ENCODE measurements at places on chromosomes 5 and 9. TPM values are rescaled to one million over a fixed set of nuclear protein-coding genes. Genes with fewer than 3 reads are reported as not detected.
A peak's percentile ranks its signal among the peaks of the same experiment; 100 is the strongest.

TOMM5 gene
- 75.9 TPM for total RNA-seq

DNA sequence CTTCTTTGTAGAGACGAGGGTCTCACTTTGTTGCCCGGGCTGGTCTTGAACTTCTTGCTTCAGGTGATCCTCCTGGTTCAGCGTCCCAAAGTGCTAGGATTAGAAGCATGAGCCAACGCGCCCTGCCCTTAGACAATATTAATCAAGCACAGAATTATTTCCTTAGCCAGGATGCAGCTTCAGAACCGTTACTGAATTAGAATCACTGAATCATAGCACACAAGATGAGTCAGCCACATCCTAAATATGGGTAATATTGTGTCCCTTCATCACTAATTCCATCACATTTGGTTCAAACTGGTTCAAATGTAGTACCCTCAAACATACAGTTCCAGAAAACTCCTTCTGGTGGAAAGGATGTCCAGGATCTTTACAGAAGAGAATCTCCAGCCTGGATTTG lies 82.7 kb downstream of the BNC2 start:
- no peak for DNase-seq

GRCh38 chr9:115715666-115716065 lies 437.9 kb upstream of the PAPPA start:
- DNase-seq: peak; percentile 0

DNA sequence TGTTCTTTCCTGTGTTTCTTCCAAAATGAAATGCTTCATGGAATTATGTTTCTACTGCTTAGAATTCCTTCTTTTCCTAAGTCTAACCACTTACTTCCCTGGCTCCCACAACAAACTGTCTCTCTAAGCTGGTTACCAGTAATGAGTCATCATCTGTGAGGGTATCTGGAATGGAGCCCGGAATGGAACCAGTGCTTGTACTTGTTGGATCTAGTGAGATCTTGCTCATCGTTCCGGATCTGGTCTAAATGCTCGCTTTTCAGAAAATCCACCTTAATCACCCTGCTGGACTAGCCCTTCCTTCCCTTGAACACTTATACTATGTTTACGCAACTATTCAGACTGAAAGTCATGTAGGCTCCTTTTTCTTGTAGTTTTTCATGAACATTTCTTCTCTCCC lies 184.8 kb downstream of the PBX3 start:
- DNase-seq: peak; percentile 3

- no peak for DNase-seq
These were observed 1.1 kb downstream of the MVB12B start for GRCh38 chr9:126327714-126328185.

- no peak for DNase-seq
These were observed 372.1 kb downstream of the NTRK2 start for GRCh38 chr9:85041466-85042137.

DNA sequence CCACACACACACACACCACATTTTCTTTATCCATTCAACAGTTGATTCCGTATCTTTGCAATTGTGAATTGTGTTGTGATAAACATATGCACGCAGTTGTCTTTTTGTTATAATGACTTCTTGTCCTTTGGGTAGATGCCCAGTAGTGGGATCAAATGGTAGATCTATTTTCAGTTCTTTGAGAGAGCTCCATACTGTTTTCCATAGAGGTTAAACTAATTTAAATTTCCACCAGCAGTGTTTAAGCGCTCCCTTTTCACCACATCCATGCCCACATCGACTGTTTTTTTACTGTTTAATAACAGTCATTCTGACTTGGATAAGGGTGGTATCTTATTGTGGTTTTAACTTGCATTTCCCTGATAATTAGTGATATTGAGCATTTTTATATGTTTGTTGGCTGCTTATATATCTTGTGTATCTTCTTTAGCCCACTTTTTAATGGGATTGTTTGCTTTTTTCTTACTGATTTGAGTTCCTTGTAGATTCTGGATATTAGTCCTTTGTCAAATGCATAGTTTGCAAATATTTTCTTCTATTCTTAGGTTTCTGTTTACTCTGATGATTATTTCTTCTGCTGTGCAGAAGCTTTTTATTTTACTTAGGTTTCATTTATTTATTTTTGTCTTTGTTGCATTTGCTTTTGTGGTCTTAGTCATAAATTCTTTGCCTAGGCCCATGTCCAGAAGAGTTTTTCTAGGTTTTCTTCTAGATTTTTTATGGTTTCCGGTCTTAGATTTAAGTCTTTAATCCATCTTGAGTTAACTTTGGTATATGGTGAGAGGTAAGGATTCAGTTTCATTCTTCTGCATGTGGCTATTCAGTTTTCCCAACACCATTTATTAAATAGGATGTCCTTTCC lies 82.4 kb downstream of the SH3RF2 start:
- DNase-seq: no peak

- DNase-seq: peak; percentile 39
These were observed 1.3 kb downstream of the ASTN2 start for GRCh38 chr9:117413346-117414219.

GRCh38 chr5:117182104-117182503 lies 607.5 kb upstream of the SEMA6A start:
- DNase-seq: no peak

DNA sequence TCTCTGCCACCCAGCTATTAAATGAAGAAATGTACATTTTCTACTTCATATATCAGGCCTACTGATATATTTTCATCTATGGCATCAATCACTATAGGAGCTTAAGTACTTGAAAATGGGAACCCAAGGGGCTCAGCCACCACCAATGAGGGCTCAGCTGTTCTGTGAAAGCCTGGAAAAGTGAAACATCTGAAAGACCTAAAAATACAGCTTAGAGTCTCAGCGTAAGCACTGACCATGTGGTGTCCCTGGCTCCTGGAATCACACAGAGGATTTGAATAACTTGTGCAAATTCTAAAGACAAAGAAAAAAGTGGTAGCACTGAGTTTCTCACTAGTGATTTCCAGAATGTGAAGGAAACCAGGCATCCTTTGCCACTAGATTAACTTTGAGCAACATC lies 64.5 kb downstream of the PTPRD start:
- DNase-seq: no peak

RLN2 gene
- total RNA-seq: 1.4 TPM

GRCh38 chr9:32573821-32574220 lies 862 bp upstream of the NDUFB6 start:
- no peak for DNase-seq

MLANA gene
- total RNA-seq: not detected

GRCh38 chr9:134829356-134829937 lies 51.2 kb upstream of the FCN2 start:
- DNase-seq: no peak

- no peak for DNase-seq
These were observed 277.8 kb downstream of the RAB3C start for GRCh38 chr5:58860680-58861079.

- peak; percentile 49 for DNase-seq
These were observed 183.2 kb downstream of the GNAQ start for GRCh38 chr9:77848404-77848803.

DNA sequence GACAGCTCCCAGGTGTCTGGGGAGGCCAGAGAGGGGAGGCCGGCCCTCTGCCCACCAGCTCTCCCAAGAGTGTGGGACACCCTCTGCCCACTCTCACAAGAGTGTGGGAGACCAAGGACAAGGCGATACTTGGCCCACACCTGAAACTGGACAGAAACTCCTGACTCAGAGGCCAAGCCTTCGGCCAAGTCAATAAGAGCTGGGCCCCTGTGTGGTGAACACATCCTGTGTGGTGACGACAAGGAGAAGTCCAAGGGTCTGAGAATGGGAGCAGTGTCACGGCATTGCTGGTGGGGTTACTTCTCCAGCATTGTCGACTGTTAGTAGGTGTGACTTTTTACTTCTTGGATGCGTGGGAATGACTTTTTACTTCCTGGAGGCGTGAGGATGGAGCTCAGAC lies 14.6 kb upstream of the F2RL1 start:
- no peak for DNase-seq

IGFBPL1 gene
- 239 TPM for total RNA-seq

PCDHB12 gene
- total RNA-seq: 18.0 TPM

DNA sequence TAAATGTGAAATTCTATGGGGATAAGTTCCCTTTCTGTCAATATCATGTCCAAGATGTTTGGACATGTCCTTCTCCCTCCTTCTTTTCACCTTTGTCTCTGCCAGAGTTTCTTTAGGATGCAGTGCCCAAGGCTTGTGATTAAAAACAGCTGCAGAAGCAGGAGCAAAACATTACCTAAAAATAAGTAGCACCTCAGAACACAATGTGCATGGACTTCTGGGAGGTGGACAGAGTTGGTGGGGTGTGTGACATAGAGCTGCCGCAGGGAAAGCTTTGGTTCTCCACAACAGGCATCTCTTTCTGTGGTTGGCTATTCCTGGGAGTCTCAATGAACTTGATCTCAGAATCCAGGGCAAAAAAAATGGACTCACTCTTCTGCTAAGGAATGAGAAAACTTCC lies 97.0 kb downstream of the SEC61B start:
- no peak for DNase-seq

PHAX gene
- total RNA-seq: 62.4 TPM

NKD2 gene
- total RNA-seq: 8.0 TPM

DNA sequence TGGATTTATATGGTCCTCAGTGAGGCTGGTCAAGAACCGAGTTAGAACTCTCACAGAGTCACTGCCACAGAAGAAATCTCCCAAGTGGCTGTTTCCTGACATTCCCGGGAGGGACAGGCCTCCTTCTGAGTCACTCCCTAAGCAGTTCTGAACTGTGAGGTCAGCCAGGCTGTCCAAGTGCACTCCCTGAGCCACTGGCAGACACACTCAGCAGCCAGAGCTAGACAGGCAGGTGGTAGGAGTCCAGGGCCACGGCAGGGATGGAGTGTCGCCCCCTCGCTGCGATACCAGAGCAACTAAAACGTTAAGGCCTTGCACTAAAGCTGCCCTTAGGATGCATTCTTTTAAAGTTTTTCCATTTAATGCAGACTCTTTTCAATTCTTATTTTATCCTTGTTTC lies 3.4 kb downstream of the IL4 start:
- no peak for DNase-seq

DNA sequence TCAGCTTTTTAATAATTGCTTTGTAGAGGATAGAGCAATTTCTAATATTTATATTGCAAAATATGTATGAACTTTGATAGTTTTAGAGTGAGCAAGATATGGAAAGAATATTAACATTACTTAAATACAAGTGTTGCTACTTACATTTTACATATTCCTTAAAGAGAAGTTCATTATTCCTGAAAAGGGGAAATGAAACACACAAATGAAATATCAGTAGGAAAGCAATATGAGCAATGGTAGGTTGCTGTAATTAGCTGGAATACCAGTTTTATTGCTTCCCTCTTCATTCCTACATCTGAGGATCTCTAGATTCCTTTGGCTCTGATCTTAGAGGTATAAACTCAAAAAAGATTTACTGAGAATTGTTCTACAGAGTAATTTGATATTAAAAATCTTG lies 414.1 kb downstream of the FAM170A start:
- no peak for DNase-seq

GRCh38 chr5:67925511-67925910 lies 290.0 kb upstream of the PIK3R1 start:
- no peak for DNase-seq
